ENCODE measurements at places on chromosomes 4 and X.

DNA sequence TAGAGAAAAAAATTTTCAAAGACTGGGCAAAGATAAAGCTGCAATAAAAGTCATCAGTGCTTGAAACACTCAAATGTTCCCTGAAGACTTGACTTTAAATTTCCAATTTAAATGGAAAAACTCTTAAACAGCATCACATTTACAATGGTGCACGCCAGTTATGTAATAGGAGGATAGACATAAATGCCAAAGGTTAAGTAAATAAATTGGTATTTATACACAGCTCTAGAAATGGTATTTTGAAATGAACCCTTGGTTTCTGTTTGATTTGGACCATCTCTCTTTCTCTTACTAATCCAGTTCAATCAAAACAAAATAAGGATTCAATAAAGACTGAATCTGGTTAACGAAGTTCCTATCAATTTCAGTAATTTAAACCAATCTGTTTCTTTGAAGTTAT lies 272.6 kb downstream of the GPM6A start:
- no peak for DNase-seq

DNA sequence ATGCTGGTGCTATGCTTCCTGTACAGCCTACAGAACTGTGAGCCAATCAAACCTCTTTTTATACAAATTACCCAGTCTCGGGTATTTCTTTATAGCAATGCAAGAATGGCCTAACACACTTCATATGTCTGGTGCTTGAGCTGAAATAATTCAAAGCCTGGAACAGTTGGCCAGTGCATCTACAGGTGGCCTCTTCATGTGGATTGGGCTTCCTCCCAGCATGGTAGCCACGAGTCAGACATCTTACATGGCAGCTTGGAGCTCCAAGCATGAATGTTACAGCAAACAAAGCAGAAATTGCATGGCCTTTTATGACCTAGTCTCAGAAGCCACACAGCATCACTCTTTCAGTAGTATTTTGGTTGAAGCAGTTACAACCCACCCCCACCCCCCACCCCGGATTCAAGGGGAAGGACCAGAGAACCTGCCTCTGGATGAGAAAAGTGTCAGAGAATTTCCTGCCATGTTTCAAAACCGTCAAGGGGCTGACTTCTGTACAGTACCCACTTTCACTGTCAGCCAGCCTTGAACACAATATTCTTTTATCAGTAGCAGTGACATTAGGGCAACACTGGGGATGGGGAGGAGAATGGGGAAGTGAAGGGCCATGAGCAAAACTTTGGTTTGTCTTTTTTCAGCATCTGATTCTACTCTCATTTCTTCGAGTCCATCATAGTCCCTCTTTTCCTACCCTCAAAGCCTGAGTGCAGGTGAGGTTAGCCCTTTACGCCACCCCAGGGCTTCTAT lies 368.7 kb downstream of the BCOR start:
- DNase-seq: no peak

DNA sequence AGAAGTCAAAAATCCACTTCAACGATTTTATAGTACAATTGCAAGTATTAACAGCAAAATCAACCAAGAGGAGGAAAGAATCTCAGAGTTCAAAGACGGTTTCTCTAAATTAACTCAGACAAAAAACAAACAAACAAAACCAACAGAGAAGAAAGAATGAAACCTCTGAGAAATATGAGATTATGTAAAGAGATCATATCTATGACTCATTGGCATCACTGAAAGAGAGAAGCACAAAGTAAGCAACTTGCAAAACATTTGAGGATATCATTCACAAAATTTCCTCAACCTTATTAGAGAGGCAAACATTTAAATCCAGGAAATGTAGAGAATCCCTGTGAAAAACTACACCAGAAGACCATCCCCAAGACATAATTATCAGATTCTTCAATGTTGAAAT lies 370.4 kb downstream of the INPP4B start:
- no peak for DNase-seq

DNA sequence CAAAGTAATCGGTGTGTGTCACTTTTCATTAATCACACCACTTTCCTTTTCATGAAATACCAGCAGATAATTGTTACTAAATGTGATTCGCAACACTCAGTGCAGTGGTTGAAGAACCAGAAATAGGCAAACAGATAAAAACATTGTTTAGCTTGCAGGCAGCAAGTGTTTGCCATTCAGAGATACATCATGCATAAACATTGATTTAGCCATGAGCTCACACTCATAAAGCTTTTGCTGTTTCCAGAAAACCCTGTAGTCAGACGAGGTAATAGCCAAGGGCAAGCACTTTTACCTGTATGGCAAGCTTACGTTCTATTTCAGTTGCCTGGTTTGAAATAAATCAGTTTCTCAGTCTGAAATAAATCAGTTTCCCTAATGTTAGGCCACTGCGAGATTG lies 542.0 kb upstream of the TENM3 start:
- DNase-seq: no peak

DNA sequence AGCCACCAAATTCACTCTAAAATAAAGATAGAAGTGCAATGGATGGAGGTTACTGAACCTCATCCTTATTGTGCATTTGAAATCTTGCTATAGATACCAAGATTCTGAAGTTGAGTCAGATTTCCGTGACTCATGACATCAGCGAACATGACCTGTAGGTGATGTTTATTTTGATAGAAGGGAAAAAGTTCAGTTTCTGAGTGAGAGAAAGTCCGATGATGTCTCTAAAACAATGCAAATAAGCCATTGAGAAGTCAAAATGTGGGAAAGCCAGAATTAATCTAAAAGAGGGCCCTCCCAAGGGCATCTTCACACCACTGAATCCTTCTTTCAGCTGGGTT lies 20.0 kb downstream of the PHOX2B start:
- no peak for DNase-seq

DNA sequence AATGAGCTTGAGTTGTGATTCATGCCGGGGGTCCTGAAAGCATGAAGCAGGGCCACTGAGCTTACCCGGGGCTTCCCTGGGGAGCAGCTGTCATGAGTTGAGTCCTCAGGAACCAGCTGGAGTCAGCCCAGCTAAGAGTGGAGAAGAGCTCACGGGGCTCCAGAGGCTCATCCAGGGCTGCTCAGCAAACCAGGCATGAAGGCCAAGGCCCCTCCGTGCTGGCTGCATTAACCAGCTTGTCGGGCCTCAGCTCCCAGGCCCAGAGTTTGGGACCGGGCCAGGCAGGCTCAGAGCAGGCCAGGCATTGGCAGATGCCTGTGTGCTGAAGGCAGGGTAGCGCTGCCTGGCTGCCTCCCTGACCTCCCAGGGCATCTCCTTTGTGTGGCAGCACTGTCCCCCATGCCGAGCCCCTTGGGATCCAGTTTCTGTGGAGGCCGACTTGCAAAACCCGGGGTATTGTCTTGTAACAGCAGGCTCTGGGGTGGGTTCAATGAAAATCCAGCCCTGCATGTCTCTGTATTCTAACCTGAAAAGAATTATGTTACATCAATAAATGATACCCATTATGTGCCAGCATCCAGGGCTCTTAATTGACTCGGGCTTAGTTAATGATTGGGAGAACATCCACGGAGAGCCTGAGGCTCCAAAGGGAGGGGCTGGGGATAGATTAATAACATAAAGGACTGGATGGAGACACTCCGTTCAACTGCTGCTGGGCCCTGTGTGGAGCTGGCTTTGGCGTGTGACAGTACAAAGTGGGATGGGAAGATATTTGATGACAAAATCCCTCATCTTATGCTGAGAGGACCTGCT lies 68.0 kb upstream of the MSX1 start:
- no peak for DNase-seq

GRCh38 chrX:10569946-10570345 lies 50.4 kb downstream of the MID1 start:
- no peak for DNase-seq

GRCh38 chrX:53022381-53022780 lies 26.2 kb upstream of the GPR173 start:
- DNase-seq: no peak

DNA sequence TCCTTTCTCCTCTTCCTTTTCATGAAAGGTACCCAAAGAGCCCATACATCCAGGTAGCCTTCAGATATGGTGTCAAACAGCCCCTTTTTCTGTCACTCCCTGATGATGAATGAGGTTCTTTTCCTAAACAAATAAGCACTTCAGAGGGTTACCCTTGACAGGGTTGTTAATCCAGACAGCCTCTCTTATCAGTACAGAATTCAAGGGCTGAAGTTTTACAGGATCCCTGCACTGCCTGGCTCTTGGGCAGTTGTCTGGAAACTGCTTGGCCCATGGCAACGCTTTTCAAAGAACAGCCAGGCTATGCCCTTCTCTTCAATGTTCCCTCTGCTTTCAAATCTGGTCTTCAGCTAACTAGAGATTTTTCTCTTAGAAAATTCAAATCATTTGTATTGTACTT lies 352.6 kb upstream of the FAM241A start:
- no peak for DNase-seq

GRCh38 chr4:32485956-32486355 lies 1765.8 kb downstream of the PCDH7 start:
- no peak for DNase-seq

GRCh38 chrX:101365301-101365795 lies 16.8 kb upstream of the TIMM8A start:
- DNase-seq: no peak

DNA sequence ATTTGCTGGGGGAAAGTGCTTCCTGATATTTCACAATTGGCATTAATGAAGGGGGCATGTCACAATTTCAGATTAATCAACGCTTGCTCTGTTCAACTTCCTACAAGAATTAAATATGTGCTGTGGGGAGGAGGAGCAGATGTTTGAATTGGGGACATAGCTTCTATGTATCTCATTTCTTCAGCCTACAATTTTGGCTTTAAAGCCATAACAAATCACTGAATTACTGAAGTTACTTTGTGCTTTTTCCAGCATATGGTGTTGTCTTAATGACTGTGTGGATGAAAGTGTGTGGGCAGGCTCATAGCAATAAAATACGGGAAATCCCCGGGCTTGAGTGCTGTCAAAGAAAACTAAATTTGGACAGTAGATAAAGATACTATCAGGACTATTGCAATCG lies 813 bp downstream of the TLR7 start:
- DNase-seq: no peak

DNA sequence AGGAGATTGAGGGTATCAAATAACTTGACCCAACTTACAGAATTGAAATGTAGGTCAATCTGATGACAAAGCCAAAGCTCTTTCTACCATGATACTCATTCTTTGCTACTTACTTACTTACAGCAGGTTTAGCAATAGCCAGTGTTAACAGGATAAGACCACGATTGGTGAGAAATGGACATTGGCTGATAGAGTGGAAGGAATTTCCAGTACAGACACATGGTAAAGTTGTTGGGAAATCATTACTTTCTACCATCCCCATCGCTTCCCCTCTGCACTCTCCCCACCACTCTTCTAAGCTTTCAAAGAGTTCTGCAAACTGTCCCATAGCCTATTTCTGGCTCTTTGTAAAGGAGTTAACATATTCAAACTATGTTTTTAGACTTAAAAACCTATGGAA lies 119.7 kb downstream of the CHRNA9 start:
- no peak for DNase-seq

DNA sequence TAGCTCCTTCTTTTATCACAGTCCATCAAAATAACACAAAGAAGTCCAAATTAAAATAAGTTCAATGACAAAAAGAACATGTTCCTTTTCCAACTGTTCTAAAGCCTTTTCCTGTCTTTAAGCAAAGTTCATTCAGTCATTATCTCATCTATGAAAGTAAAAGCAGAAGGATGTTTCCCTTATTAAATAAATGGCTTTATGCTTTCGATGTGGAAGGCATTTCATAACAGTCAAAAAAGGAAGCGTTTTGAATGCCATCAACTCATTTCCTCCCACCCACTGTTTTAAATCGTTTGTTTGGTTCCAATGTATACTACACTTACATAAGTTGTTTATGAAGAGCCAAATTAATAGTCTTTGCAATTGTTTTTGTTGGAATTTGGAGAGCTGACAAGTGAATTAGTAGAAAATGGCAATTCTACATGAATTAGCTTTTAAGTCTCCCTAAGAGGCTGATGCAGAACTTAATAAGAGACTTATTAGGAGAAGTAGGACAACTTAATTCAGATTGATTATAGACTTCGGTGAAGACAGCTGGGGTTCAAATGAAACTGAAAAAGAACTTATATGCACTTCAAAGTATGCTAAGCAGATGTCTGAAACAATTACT lies 392.6 kb upstream of the FTHL17 start:
- DNase-seq: no peak

- no peak for DNase-seq
These were observed 3.1 kb downstream of the PHOX2B start for GRCh38 chr4:41745292-41746024.

DNA sequence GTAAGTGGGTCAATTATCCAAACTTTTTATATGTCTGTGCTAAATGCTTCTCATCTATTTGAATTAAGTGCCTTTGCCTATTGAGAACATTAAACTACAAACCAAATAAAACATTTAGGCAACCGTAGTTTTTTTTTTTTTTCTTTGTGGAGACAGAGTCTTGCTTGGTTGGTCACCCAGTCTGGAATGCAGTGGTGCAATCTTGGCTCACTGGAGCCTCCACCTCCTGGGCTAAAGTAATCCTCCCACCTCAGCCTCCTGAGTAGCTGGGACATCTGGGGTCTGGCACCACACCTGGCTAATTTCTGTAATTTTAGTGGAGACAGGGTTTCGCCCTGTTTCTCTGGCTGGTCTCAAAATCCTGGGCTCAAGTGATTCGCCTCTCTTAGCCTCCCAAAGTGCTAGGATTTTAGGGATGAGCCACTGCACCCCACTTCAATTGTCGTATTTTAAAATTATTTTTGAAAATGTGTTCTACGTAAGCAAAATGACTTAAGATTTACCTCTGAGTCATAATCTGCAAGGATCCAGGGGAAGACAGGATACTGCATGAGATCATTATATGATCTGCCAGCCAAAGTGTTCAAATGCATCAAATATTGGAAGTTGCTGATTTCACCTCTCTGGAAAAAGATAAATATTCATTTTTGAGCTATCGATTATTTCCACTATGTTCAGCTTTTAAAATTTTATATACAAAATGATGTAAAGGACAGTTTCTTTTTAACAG lies 125.6 kb downstream of the CDS1 start:
- DNase-seq: no peak

GRCh38 chrX:122941806-122942205 lies 242.3 kb upstream of the GRIA3 start:
- no peak for DNase-seq

Data from omental fat pad (tissue), 4 donors.